ENCODE measurements at places on chromosomes 2 and 18.

- DNase-seq: peak; percentile 72
These were observed 71.7 kb downstream of the NCAPH start for GRCh38 chr2:96407041-96407918.

DNA sequence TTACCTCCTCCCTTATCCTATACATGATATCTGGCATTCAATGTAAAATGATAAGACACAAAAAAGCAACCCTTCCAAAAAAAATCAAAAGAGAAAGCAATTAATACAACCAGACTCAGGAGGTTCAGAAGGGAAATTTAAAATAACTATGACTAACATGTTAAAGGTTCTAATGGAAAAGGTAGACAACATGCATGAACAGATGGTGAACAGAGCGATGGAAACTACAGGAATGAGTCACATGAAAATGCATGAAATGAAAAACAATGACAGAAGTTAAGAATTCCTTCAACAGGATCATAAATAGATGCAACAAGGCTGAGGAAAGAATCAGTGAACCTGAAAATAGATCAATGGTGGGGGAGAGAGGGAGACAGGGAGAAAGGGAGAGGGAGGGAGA lies 26.1 kb upstream of the ERCC3 start:
- no peak for DNase-seq

- no peak for DNase-seq
These were observed 78.7 kb downstream of the GLI2 start for GRCh38 chr2:120814352-120814751.

DNA sequence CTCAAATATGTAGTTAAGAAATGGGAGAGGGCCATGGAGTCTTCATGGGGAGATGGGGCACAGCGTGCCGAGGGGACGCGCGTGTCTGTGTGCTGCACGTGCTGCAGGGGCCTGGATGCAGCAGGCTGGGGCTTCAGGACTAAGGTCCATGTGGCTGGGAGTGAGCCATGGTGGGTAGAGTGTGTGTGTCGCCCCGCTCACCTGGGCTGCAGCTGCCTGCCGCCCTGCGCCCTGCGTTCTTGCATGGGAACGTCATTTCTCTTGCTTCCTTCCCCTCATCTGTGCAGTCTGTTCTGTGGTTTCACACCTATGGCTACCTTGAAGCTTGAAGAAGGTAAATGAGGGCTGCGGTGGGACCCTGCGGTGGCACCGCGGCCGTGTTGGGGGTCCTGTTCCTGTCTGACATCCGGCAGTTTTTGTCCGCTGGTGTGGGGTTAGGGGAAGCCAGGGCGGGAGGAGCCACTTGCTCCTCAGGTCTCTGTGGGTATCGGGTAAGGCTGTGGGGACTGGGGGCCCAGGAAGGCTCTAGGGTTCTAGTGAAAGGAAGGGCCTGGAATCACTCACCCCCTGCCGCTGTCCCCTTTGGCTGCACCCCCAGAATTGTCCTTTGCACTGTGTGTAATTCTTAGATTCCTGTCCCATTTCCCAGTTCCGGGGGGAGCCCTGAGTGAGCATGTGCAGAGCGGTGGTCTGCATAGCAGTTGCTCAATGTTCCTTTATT lies 54.1 kb upstream of the HS6ST1 start:
- DNase-seq: no peak

DNA sequence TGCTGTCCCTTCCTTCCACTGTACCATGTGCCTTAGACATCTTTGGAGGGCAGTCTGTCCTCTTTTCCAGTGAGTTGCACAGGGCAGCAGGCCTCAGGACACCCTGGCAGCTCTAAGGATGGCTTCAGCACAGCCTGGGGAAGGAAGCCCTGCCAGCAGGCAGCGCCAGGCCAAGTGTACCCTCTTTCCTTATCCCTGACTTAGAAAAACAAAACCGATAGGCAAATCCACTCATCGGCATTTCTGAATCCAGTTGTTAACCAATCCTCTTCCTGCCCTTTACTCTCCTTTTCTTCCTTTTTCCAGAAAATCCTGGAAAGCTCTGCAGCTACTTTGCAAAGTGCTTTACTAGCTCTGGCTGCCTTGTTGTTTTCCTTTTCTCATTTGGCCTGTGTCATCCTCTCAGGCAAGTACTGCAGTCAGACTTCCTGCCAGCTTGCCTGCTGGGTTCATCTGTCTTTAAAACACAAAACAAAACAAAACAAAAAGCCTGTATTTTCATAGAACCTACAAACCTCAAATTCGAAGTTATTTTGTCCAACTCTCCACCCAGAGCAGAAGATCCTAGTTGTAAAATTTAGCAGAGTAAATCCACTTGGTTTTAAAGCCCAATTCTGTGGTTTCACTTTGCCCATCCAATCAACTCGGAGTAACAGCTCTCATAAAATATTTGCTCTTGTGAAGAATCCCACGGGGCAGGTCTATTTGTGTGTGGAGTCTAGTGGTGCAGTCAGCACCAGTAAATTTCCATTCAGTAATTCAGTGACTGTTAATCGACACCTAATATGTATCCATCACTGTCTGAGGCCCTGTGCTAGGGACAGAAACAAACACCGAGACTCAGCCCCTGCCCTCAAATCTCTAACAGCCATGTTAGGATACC lies 45.2 kb downstream of the PCBP1 start:
- DNase-seq: peak; percentile 73

DNA sequence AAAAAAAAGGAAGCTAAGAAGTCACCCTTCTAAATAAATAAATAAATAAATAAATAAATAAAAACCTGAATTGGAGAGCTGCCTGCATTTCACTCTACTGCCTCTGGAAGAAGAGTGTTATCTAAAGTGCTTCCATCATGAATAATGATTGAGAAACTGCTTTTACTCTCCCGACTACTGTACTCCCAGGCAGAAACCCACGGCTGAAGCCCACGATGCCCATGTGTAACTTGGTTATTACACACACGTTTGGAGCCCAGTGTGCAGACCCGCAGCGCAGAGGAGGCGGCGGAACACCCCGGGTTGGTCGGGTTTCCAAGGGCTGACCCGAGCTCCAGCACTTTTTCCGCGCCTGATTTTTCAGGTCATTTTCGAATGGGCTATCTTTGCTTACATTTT lies 697 bp upstream of the SPATS2L start:
- peak; percentile 5 for DNase-seq

DNA sequence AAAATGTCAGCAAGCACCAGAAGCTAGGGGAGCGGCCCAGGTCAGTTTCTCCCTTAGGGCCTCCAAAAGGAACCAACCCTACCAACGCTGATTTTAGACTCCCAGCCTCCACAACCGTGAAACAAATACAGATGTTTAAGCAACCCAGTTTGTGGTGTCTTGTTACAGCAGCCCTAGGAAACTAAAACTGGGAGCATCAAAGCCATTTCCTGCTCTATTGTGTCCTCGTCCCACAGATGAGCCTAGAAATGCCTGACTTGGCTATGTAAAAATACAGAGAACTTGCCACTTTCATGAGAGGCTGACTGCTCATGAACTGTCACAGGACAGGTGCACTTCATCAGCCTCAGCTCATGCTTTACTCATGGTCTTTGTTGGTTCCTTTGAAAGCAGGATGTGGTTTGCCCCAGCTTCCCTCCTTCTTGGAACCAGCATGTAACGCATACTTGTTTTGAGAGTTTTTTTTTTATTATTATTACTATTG lies 97.6 kb upstream of the SLC39A10 start:
- DNase-seq: peak; percentile 97

GRCh38 chr2:2698182-2699120 lies 367.4 kb upstream of the MYT1L start:
- DNase-seq: peak; percentile 37

- no peak for DNase-seq
These were observed 40.6 kb upstream of the GULP1 start for GRCh38 chr2:188251034-188251433.

DNA sequence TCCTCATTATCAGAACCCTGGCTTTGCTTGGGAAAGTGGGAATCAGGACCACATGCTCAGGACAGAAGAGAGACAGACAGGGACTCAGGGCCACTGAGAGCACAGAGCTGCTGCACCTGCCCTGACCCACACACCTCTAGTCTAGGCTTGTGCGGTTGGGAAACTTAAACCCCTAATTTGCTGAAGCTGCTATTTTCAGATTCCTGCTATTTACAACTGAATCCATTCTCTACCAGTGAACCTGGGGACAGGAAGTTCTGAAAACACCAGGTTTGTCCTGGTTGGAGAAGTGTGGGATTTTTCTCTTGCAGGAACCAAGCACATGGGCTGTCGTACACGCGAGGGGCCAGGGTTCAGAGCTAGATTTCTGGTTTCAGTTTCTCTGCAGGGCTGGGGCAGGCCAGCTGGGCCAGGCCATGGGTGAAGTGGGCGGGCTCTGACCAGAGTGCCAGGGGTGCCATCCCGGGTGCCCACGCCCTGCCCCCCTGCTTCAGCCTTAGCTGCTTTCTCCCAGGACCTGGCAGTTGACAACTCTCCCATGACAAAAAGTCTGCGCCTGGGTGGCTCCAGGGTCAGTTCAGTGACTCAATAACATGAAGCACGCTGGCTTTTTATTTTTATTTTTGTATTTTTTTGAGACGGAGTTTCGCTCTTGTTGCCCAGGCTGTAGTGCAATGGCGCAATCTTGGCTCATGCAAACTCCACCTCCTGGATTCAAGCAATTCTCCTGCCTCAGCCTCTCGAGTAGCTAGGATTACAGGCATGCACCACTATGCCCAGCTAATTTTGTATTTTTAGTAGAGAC lies 51.3 kb upstream of the SLC1A4 start:
- DNase-seq: no peak

DNA sequence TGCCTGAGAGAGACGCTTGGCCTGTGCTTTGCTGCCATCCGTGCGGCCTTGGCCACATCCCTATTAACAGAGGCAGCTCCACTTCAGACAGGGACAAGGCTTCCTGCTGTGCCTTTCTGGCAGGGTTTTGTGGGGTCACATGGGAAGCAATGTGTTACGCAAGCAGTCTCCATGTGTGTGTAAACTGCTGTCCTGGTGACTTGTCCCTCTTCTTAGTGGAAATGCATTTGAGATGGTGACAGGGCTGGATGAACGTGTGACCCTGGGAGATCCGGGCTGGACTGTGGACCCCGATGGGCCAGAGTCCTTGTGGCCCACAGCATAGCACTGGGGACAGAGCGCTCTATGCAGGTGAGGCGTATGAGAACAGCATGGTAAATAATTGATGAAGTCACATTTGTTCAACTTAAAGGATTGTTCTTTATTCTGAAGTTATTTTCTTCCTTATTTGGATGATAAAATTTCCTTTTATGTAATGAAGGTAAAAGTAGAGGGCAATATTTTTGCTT lies 23.2 kb downstream of the ASB1 start:
- no peak for DNase-seq

DNA sequence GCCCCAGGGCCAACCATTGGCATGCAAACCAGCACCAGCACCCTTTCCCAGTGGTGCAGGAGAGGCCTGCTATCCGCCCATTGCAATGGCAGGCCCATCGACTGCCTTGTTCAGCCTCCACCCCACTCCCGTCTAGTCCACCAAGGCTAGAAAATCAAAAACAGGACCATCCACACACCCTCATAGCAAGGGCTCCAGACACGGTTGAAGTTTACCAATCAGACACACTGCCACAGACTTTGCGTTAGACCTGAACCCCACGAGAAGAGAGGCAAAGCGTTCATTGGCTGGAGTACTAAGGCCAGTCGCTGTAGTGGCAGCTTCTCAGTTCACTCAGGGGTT lies 95.3 kb upstream of the TEX51 start:
- no peak for DNase-seq

DNA sequence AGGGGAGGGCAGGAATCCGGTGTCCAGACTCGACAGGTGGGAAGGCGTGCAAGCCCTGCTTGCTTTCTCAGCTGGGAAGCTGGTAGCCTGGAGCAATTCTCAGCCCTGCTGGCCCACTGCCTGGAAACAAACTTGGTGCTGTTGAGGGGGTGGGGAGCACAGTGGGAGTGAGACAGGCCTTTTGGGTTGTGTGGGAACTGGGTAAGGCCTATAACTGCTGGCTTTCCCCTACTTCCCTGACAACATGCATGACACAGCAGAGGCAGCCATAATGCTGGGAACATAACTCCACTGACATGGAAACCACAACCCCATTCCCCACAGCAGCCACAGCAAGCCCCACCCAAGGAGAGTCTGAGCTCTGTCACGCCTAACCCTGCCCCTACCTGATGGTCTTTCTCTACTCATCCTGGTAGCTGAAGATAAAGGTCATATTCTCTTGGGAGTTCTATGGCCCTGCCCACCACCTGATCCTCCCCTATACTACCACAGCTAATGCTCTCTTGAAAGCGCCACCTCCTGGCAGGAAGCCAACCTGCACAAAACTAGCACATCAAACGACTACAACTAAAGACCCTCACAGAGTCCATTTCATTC lies 122.9 kb upstream of the ACVR1C start:
- peak; percentile 45 for DNase-seq

DNA sequence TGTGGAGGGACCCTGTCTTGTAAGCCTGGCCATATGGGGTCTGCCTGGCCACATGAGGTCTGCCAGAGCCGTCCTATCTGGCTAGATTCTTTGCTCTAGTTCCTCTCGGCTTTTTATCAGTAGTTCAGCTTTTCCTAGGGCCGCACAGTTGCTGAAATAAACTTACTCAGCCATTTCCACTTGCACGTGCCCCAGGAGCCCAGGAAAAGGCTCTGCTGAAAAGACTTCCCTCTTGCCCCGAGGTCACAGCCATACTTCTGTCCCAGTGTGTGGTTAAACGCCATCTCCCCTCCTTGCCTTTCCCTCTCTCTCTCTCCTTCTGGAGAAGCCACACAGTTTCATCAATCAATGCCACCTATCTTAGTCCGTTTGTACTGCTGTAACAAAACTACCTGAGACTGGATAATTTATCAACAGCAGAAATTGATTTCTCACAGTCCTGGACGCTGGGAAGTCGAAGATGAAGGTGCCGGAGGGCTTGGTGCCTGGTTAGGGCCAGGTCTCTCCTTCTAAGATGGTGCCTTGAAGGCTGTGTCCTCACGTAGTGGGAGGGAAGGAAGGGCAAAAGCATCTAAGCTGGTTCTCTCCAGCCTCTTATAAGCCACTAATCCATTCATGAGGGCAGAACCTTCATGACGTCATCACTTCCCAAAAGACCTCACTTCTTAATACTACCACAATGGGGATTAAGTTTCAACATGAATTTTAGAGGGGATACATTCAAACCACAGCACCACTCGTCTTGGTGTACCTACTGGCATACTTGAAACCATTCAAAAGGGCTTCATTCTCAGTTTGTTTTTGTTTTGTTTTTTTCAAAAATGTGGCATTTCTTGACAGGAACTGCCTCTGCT lies 11.2 kb upstream of the GALM start:
- no peak for DNase-seq

DNA sequence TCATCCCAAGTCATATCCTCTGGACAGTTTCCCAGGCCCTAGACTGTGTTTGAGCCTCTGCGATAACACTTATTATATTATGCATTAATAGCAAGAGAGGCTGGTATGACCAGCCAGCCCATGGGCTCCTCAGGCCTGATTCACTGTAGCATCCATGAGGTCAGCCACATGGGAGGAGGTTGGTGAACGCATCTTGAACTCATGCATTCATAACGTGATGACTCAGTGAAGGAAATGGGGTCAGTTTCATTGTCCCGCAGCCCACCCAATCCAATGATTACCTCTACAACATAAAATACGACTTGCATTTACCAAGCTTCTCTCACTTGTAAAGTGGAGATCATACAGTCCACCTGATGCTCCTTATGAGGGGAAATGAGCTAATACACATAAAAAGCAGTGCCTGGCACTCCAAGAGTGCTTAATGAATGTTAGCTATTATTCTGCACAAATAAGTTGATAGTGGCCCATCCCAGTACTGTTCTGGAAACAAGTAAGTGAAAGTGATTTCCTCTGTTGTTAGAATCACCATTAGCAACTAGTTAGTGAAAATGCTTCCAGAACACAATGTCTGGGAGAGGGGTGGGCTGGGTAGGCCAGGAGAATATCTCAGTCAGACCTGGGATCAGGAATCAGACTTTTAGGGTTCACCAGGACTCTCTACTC lies 46.1 kb upstream of the CELF4 start:
- DNase-seq: no peak

GRCh38 chr2:186605041-186605440 lies 15.2 kb downstream of the ITGAV start:
- DNase-seq: no peak

Measured in OCI-LY7 (cell line).